Activated CD8-positive, alpha-beta memory T cell treated with anti-CD3 and anti-CD28 coated beads for 1 hour (primary cell): ENCODE measurements at places on chromosomes 4 and X.

DNA sequence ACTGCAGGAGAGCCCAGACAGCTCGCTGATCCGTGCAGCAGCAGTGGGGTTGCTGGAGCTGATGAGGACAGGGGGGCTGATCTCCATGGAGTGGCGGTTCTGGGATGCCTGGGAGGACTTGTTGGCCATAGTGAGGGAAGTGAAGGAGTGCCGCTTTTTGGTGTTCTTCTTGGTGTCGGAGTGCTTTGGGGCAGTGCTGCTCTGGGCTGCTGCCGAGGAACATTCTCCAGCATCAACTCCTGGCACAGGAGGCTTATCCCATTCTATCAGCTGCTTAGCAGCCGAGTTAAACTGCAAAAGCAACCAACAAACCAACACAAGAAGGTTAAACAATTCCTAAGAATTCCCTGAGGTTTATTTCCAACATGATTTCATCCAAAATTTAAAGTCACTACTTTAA, 126.3 kb upstream of the CBR4 start:
- no peak for DNase-seq

DNA sequence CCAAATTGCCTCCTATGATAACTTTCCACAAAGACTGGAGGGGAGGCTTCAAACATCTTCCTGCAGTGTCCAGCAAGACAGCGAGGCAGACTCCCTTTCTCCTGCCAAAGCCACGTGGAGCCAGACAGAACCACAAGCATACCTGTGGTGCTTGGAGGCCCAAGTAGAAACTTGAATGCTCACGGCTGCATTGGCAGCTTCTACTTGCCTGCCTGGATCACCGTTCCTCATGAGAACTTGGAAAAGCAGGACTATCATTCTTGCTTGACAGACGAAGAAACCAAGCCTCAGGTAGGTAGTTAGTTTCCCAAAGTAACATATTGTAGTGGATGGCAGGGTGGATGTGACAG, 216.3 kb upstream of the SFRP2 start:
- no peak for DNase-seq

- DNase-seq: no peak
These were observed 103.3 kb downstream of the MGST2 start for GRCh38 chr4:139768896-139769295.

- no peak for DNase-seq
These were observed 11.6 kb downstream of the POLR2B start for GRCh38 chr4:56990109-56990905.

DNA sequence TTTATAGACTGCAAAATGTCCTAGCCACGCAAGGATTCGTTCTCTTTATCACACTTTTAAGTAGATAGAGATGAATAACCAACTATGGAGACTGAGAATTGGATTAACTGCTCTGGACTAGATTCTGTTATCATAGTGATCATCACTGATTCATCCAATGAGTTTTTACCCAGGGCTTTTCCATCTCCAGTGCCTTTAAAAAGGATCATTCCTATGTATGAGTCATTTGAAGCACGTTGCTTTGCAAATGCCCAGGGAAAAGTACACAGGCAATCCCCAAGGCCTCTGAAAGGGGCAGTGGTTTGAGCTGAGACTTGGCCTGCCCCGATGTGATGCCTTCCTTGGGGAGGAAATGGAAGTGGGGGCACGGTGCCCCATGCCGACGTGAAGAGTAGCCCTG, 122.7 kb upstream of the PSAPL1 start:
- DNase-seq: no peak

GRCh38 chr4:23922013-23922412, 32.2 kb upstream of the PPARGC1A start:
- no peak for DNase-seq

GRCh38 chr4:109205186-109205585, 97.3 kb downstream of the COL25A1 start:
- DNase-seq: no peak

- DNase-seq: no peak
These were observed 172.0 kb upstream of the GLRA2 start for GRCh38 chrX:14357314-14357713.

GRCh38 chr4:124631760-124632159, 80.8 kb downstream of the ANKRD50 start:
- no peak for DNase-seq

DNA sequence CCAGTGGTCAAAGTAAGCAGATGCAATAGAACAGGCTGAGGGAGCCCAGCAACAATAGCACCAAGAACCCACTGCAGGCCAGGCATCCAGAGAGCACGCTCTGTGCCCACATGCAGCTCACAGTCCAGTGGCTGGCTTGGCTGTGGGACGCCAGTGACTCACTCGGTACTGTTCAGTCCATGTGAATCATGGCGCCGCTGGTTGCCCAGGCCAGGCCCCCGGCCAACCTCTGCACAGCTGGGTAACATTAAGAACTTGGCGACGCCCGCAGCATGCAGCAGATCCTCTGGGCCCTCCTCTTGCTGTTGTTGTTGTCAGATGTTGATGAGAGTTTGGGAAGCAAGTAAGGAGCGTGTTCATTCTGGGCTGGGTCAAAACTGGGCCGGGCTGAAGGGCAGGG, 60.5 kb downstream of the MSX1 start:
- DNase-seq: no peak

GRCh38 chr4:170030121-170030520, 3.9 kb upstream of the MFAP3L start:
- no peak for DNase-seq

DNA sequence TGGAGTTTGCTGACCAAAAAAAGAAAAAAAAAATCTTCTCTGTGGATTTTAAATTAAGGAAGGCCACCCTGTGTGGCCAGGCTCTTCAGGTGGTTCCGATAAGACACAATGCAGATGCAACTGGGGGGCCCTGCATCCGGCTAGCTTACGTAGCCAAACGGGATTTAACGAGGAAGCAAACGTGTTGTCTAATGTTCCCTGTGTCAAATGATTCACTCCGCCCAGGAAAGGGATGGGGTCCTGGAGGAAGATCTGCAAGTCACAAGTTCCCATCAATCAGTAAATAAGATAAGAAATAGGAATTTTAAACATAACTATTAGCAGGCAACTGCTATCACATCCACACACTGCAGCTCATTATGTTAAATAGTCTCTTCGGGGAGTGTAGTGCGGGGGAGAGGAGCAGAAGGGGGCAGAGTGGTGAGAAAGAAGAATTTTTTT, 216.4 kb upstream of the GYPA start:
- DNase-seq: no peak

GRCh38 chr4:45063696-45064095, 337.3 kb upstream of the GNPDA2 start:
- DNase-seq: no peak

DNA sequence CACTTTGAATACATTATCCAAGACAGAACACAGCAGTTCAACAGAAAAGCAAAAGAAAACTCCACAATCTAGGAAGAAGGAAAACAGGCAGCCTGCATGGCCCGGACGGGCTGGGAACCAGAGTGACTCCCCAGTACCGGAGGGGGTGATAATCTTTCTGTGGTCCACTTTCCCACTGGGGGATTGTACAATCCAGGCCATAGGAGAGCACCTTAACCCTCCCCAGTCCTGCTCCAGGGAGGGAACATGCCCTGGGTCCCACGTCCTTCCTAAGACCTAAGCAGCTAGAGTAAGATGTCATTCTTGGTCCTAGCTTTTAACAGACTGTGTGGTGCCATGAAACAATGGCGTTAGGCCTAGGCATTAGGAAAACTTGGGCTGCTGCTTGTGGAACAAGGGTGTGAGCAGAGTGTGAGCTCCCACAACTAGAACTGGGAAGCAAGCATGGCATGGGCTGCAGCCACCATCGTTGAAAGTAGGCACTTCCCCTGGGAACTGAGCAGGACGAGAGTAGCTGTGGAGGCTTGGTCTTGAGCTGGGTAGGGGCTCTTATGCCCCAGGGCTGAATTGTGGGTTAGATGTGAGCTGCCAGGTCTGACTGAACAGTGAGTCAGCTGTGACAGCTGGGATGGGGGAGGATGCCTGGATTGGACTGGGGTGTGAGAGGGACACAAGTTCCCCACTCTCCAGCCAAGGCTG, 42.4 kb downstream of the NAT8L start:
- no peak for DNase-seq

DNA sequence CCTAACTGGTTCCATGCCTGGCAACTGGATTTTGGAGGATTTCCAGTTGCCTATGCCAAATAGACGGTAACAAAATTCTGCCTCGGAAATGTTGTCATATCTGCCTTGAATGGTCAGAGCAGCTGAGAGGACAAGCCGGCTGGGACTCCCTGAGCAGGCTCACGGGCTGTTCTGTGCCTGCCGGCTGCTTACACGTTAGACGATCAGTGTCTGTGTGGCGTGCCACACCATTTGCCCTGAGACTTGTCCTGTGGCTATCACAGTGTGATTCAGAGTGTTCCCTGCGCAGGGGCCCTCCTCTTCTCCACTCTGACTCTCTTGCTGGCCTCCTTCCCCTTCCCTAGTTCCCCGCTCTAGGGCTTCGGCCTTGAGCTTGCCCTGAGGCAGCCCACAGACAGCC, 42.4 kb downstream of the RAI2 start:
- no peak for DNase-seq

DNA sequence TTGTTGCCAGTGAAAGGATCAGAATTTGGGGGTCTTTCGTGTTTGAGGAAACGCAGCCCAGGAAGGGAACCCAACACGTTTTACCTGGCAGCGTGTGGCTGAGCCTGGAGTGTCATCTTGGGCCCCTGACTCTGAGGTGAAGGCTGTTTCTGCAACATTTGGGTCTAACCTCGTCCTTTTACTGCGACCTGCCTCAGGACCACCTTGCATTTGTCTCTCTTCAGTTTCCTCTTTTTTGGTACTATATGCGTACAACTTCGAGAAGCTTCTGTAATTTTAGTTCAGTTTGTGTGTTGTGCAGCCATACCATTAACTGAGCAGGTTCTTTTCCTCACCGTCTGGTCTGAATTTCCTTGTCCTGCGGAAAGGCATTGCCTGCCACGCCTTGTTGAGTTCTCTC, 61.5 kb downstream of the TMEM131L start:
- no peak for DNase-seq

DNA sequence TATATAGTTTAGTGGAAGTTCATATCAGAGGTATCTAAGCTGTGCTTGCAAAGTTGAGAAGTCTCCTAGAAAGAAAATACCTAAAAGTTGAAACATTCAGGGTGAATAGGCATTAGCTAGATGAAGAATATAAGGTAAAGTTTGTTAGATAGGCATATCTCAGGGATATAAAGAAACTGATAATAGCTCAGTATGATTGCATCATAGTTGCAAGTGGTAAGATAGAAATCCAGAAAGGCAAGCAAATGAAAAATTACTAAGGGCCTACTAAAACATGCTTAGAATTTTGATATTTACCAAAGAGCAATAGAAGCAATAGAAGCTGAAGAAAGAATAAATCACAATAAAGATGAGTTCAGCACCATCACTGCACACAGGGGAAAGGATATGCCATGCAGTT, 610.0 kb upstream of the ADGRL3 start:
- no peak for DNase-seq

- no peak for DNase-seq
These were observed 62.1 kb downstream of the EDNRA start for GRCh38 chr4:147543034-147543433.

DNA sequence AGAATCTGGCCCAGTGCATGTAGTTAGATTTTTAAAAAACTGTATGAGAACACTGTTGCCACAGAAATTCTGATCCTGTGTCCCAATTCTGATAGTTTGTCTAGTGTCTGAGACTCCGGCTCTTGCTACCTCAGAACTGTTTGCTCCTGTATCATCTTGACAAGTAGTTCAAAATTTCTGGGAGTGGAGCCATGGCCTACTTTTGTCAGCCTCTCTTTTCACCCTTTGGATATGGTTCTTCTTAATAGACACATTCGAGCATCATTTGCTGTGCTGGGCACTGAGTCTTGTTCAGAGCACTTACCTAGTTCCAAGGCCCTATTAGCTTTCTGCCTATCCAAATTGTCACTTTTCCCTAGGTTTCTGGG, 46.9 kb downstream of the ATP10D start:
- no peak for DNase-seq

DNA sequence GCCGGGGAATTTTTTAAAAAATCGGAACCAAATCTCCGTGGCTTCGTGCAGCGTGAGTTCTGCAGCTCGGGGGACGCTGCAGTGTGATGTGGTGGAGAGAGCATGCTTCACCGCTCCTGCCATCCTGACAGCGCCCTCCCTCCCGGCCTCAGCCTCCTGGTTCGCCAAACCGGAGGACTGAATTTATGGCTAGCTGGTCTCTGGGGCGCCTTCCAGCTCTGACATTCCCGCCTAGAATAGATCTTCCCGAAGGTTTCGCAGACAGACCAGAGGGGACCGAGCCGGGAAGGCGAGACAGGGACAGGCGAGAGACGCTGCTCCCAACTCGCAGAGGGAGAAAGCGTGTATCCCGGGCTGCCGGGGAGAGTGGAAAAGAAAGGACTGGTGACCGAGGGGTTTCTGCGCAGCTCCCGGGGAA, 25.9 kb downstream of the HOPX start:
- no peak for DNase-seq

- no peak for DNase-seq
These were observed 108.8 kb downstream of the NAA11 start for GRCh38 chr4:79217025-79217424.

GRCh38 chr4:146049802-146050201, 111.2 kb upstream of the ZNF827 start:
- no peak for DNase-seq

DNA sequence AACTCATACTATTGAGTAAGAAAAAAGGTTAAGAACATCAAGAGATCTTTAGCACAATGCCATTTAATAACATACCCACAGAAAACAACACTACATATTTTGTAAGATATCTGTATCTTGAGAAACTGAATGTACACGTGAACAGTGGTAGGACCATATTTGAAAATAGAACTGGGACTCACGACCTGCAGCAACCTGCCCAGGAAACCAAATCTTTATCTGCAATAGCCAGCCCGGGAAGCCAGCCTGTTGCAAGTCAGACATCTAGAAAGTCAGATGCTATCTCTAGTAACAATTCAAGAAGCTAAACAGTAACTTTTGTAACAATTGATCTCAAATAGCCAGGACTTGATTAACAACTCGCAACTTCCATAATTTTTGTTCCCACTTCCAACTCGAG, 52.6 kb upstream of the SOD3 start:
- no peak for DNase-seq

GRCh38 chr4:80086296-80086695, 13.3 kb upstream of the ANTXR2 start:
- no peak for DNase-seq

DNA sequence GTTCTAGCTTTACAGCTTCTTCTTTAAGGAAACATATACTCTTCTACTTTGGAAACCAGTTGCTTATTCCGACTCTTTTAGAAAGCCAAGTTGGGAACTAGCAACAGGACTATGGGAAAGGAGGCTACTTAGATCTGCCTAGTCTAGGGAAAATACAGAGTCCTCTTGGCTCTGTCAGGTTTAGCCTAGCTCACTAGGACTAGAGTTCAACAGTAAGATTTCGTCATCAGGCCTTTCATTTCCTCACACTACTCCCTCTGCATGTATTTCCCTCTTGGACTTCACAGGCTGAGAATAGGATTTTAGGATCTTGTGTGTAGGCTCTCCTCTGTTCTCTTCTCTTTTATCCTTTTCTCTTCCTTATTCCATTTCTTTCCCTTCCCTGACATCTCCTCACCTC, 409.8 kb downstream of the AR start:
- no peak for DNase-seq

- no peak for DNase-seq
These were observed 273.8 kb downstream of the GASK1B start for GRCh38 chr4:157898836-157899605.
